RKO (cell line): ENCODE measurements at places on chromosomes 1 and 21.
A peak's percentile ranks its signal among the peaks of the same experiment; 100 is the strongest.

GRCh38 chr1:162368451-162368850, 8.2 kb downstream of the SPATA46 start:
- DNase-seq, result no peak

GRCh38 chr1:87230501-87230900, 98.2 kb upstream of the LMO4 start:
- DNase-seq, result no peak

DNA sequence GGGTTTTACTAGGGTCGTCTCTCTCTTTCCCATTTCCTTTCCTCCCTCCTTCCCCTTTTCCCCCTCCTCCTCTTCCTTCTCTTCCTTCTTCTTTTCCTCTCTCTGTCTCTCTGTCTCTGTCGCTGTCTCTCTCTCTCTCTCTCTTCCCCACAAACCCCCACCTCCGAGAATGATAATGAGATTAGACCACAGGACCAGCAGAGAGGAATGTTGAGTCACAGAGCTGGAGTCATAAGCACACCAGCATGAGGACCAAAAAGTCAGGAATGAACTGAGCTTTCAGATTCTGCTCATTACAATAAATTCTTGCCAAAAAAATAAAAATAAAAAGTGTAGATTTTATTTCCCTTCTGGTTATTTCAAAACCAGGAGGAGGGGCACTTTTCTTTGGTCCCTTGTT, 377.4 kb downstream of the LTN1 start:
- DNase-seq, result no peak

DNA sequence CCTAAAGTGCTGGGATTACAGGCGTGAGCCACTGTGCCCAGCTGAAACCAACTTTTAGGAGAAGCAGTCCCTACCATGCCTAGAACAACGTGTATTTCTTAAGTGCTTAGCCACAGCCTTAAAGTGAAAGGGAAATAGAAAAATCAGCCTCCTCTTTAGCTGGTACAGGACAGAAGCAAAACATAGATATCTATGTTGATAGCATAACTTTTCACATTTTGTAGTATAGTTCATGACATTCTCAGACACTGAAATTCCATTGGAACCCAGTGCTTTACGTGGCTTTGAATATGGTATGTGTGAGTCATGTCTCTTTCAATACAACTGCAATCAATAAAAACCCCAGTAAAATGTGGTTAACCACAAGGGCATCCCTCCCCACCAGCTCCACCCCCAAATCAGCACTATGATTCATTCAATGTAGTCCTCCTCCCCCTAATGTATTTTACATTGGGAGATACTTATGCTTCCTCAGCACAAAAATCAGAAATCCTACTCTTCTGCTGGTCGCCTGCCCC, 32.1 kb downstream of the TGFB2 start:
- DNase-seq, result peak; percentile 65

GRCh38 chr1:39091845-39092645, 65.9 kb downstream of the NDUFS5 start:
- peak; percentile 78 for DNase-seq

DNA sequence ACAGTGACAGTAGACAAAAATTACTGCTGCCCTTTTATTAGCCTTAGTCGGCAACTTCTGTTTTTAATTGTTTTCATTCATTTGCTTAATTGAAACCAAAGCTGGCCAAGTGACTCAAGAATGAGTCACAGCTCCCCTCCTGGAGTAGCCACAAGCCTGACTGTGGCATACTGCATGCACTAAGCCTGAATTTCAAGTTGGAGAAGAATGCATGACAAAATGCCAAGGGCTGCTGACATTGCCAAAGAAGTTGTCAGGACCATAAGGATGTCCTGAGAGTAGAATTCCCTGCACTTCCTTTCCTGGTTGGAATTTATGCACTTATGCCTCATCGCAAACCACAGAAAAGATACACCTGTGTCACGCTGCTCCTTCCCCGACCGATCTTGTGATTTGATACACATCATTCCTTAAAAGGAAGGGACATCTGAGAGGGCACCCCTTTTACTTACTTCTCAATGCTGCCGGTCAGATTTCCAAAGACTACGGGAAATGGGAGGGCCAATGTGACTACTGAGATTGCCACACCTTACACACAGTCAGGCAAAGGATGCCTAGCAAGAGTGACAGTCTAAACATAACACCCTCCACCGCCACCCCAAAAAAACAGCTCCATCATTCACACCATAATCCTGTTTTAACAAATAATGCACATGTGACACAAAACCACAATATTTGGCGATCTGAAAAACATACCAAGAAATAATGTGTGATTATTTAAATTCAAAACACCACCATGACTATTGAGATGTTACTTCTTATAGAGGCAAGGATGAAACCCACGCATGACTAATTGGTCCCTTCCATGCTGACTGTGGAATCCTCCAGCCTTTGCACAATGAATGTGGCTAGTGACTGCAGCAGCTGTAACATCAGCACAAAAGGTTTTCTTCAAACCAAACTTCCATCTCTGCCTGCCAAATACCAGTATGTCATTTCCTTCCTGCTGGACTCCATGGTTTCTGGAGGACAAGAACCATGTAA, 28.2 kb downstream of the VAV3 start:
- peak; percentile 75 for DNase-seq

- DNase-seq, result no peak
Measured at GRCh38 chr1:100968621-100969020, 57.0 kb downstream of the DPH5 start.

- DNase-seq, result peak; percentile 55
Measured at GRCh38 chr1:145858238-145858900, 512 bp downstream of the PIAS3 start.

GRCh38 chr1:212955961-212956620, 5.8 kb downstream of the VASH2 start:
- no peak for DNase-seq

DNA sequence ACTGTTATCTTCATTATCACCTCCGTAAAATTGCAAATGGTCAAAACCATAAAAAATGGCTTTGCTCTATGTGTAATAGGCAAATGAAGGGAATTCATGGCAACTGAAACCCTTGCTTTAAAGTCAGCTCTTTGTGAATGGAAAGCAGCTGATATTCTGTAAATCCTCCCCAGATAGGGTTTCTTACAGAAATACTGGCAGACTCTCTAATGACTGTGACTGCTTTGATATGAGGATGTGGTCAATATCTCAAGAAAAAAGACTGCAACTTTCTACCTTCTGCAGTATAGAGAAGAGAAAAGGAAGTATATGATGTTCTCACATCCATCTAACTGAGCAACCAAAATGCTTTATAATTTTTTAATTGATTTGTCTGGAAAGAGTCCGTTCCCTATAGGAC, 193.1 kb downstream of the ST6GALNAC3 start:
- no peak for DNase-seq

DNA sequence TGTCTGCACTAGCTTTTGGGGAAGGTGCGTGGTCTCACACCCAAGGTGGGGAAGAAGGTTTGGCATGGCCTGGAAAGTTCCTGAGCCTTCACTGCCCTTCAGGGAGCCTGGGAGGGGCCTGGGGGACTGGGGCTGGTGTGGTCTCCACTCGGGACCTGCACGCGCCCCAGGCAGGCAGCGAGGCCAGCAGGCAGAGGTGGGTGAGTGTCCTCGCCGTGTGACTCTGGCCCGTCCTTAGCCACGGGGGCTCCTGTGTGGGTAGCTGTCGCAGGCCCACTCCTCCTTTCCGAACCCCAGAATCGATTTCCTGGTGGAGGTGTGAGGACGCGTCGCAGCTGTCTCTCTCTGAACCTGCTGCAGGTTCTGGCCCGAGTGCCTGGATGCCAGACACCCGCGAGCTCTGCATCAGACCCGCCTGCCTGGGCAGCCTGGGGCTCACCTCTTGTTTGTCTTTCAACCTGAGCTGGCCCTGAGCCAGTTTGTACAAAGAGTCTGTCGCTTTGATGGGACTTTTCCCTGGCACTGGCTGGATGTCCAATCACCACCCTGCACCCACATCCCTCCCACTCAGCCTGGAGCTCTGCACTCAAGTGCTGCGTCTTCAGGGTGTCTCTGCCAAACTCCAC, 36.0 kb upstream of the SLC19A1 start:
- no peak for DNase-seq

GRCh38 chr1:216824511-216824910, 101.3 kb upstream of the ESRRG start:
- DNase-seq, result no peak

DNA sequence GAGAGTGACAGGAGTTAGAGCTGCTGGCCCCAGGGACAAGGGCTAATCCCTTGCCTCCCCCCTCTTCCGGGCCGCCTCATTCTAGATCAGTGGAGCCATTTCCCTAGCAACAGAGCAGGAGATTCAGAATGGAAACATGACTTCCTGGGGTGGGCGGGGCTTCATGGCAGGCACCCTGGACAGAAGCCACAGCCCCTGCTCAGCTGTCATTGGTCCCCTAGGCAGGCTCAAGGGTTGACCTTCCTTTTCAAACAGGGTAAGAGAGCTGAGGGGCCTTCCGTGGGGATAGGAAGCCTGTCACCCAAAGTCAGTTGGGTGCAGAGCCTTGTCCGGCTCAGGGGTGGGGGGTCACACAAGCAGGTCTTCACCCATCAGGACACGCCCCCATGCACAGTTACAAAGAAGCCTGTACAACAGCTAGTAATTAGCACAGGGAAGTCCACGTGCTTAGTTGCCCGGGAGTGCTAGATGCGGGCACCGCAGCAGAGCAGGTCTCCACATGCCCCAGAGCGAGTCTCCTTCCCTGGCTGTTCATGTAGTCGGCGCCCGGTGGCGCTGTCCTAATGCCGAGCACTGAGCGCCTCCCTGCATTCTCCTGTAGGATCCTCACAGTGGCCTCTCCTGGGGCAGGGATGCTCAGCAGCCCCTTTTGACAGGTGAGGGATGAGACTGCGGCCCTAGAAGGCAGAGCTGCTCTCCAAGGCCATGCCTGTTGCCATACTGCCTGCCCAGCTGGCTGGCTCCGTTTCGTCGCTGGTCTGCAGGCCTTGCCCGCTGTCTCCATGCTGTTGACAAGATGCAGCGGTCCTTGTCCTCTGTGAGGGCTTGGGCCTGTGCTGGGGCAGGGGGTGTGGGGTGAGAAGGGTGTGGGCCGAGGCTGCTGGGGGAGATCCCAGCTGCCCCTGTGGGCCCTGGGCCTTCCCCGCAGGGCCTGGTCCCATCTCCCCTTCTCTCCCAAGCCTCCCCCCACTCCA, 5.1 kb downstream of the TMEM201 start:
- DNase-seq, result peak; percentile 43

DNA sequence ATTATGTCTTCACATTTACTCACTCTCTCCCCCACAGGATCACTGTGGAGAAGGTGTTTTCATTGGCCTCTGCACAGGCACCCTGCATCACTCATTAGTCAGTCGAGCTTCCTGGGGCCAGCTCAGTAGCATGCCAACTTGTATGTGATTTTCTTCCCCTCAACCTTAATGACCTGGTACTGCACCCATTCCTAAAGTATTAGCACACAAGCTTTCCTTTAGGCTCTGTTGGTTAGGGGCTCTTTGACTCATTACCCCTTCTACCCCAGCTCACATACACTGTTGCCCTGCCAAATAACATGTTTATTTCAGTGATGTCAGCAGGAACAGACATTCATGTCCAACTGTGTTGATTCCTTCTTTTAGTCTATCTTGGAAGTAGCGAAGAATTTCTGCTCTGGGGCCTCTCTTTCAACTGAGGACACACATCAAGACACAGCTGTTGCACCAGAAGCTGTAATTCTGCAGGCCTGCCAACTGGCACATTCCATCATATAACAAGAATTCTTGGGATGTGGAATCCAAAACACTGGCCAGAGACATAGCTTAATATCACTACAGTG, 603.5 kb upstream of the ADAMTS5 start:
- peak; percentile 39 for DNase-seq

GRCh38 chr1:243923292-243924171, 73.5 kb upstream of the AKT3 start:
- no peak for DNase-seq

DNA sequence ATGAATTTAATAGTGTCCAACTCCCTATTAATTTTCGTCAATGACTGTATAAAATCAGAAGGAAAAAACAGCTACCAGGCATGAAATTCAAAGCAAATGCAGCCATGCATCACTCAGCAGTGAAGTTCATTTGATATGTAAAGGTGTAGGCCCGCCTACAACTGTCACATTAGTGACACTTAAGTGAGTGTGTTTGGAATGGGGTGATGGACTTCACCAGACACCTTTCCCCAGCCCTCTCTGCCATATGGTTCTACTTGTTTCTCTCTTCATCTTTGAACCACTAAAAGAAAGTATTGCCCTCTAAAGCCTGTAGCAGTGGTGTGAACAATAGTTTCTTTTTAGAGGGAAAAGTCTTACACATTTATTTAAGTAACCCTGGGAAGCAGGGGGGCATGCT, 124.0 kb downstream of the SIPA1L2 start:
- no peak for DNase-seq

GRCh38 chr21:31446226-31446855, 102.3 kb upstream of the TIAM1 start:
- DNase-seq, result no peak

- DNase-seq, result no peak
Measured at GRCh38 chr1:40092241-40092640, 4.8 kb downstream of the PPT1 start.

DNA sequence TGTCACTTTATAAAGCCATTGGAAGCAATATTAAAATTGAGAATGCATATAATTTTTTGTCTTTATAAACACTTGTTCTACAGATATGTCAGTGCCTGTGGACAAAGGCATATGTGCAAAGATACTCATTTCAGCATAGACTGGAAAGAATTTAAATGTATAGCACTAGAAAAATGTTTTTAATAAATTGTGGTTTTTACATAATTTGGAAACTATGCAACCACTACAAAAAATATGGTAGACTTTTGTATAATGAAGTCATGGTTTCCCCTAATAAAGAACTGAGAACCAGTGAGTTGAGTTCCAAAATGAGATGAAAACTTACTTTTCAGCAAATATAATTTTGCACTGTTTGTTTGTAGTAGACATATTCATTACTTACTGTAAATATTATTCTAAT, 48.5 kb downstream of the BRINP3 start:
- no peak for DNase-seq

GRCh38 chr21:15152591-15152990, 87.8 kb upstream of the NRIP1 start:
- no peak for DNase-seq

- DNase-seq, result no peak
Measured at GRCh38 chr1:223403184-223403815, 10.1 kb downstream of the CCDC185 start.

GRCh38 chr1:59878370-59878769, 48.2 kb downstream of the CYP2J2 start:
- no peak for DNase-seq

DNA sequence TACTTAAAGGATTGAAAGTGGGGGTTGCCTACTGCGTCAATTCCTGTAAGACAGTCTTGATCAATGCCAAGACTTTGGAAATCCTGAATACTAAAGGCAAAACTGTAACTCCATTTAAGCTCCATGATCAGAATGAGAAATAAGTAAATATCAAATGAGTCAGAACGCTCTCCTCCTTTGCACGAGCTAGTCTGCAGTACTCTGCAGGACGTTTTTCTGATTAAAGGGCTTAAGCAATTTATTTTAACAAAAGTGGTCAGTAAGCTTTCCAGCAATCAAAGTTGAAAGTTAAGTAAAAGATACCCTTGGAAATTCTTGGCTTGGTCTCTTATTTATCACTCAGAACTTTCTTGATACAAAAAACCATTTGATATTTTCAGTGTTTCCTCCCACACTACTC, 35.7 kb upstream of the ARHGAP29 start:
- DNase-seq, result no peak

- DNase-seq, result peak; percentile 51
Measured at GRCh38 chr1:24027838-24028468, 47.8 kb upstream of the SRSF10 start.
